Activated CD8-positive, alpha-beta memory T cell treated with anti-CD3 and anti-CD28 coated beads for 1 hour (primary cell): ENCODE measurements at places on chromosomes 4 and X.

DNA sequence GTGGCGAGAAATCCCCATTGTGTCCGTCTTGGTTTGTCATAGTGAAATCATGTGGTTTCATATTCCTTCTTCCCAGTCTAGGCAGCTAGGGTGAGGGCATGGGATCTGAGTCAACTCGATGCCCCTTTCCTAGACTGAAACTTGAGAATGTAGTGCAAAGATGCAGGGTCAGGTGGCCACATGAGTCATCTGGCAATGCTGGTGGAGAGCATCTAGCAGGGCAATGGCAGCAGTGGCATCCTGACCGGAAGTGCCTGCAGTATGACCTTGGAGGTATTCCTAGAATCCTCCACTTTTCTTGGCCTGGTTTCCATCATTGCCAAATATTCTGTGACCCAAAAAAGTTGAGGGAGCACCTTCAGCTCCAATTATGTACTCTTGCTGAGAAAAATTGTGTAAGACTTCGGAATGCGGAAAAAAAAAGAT lies 39.1 kb upstream of the TMEM184C start:
- no peak for DNase-seq

DNA sequence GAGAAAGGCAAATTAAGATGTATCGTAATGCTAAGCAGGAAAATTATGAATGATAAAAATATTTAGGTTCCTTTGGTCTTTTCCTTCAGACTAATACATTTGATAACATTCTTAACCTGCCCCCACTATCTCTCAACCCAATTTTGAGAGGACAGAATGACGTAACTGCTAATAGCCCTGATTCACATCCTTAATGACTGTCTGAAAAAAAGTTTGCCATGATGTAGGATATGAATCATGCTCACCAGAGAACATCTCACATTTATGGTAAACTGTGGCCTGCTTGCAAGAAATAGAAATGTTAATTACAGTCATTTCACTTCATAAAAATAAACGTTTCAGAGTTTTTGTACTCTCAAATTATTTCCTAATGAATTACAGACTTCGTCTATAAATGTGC lies 128.0 kb upstream of the VEGFC start:
- no peak for DNase-seq

DNA sequence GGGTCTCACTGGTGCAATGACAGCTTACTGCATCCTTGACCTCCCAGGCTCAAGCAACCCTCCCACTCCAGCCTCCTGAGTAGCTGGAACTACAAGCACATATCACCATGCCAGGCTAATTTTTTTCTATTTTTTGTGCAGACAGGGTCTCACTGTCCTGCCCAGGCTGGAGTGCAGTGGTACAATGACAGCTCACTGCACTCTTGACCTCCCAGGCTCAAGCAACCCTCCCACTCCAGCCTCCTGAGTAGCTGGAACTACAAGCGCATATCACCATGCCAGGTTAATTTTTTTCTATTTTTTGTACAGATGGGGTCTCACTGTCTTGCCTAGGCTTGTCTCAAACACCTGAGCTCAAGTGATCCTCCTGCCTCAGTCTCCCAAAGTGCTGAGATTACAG lies 74.0 kb downstream of the GASK1B start:
- DNase-seq: no peak

DNA sequence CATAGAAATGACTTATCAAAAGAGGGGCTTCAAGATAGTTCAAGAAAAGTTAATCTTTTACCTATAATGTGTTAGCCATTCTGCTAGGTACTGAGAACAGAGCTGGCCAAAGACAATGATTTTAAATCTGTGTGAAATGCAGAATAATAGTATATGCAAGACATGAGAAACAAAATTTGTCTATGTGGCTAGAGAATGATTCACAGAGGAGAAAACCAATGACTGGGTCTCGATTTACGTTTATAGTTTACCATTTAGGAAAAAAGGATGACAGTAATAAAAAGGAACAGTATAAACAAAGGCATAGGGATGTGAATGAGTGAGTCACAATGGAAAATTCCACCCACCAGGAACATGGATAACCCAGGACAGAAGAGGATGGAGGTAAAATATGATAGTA lies 31.9 kb downstream of the NPFFR2 start:
- DNase-seq: no peak

GRCh38 chrX:154040863-154041262 lies 21.2 kb upstream of the IRAK1 start:
- DNase-seq: no peak

DNA sequence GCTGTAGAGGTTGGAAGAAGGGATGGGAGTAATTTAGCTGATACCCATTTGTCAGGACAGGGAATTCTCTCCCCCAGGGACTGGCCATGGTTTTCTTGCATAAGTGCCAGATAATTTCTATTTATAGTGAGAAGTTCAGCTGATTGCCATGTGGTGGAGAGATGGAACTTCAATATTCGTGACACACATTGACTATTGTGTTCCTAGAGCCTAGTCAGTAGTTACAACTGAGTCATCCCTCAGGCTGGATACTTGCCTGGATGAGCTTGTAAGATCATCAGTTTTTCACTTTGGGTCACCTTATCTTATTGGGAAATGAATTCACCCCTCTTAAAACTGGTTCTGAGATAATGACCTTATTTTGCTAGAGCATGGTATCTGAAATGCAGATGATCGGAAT lies 32.2 kb downstream of the CFAP299 start:
- no peak for DNase-seq

GRCh38 chr4:48967101-48967500 lies 19.0 kb upstream of the CWH43 start:
- no peak for DNase-seq

DNA sequence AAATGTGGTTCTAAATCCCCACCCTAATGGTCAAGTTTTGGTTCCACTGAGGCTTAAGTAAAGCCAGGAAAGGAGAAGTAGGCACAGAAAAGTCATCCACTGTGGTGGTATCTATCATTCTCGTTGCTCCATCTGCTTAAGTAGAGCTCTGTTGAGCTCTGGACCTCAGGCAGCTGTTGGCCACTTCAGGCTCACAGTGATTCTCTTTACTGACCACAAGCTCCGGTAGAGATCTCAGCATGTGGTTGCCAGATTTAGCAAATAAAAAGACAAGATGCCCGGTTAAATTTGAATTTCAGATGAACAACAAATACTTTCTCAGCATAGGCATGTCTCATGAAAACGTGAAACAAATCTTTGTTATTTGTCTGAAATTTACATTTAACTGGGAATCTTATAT lies 132.3 kb upstream of the PTCHD1 start:
- no peak for DNase-seq

DNA sequence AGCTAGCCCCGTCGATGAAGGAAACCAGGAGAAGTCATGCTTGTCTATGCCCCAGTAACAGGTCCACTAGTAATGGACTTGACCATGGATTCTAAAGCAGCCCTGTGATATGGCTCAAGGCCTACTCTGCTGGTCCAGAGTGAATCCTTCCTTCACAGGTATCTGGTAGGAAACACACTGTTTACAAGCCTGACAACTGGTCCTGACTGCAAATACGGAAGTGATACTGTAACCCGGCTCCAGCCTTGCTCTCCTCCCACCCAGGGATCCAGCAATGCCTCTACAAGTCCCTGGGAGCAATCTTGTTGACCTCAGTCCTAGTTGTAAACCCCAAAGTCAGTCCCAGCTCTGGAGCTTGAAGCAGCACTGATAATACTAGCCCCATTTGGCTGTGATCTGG lies 239.2 kb upstream of the GRID2 start:
- DNase-seq: no peak

DNA sequence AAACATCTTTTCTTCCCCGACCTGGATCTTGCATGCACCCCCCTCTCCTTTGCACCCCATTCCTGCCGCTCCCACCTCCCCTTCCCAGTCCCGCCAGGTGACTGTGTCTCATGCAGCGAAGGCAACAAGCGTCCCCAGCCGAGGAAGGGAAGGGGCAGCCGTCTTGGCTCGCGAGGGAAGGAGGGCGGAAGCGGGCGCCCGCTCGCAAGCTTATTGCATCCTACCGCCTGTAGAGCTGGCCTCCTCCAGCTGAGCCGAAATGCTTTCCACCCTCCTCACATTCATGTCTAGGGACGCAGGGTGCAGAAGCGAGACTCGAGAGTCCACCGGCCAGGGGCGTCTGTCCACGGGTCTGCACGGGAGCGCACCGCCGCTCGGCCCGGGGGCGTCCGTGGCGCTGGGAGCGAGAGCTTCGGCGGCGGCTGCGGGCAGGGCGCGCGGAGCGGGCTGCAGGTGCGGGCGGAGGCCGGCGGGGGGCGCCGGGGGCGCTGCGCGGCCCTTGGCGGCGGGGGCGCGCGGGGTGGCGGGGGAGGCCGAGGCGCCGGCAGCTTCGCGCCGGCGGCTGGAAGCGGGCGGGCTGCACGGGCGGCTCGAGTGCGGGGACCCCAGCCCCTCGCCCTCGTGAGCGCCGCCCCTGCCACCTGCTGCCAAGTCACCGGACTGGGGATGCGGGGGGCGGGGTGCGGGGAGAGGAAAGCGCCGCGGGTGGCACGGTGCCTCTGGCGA lies at the start of gene KCNIP4:
Gene KCNIP4, minus strand, starts transcription at position 426 of the 726 bp plus-strand sequence.
- no peak for DNase-seq

DNA sequence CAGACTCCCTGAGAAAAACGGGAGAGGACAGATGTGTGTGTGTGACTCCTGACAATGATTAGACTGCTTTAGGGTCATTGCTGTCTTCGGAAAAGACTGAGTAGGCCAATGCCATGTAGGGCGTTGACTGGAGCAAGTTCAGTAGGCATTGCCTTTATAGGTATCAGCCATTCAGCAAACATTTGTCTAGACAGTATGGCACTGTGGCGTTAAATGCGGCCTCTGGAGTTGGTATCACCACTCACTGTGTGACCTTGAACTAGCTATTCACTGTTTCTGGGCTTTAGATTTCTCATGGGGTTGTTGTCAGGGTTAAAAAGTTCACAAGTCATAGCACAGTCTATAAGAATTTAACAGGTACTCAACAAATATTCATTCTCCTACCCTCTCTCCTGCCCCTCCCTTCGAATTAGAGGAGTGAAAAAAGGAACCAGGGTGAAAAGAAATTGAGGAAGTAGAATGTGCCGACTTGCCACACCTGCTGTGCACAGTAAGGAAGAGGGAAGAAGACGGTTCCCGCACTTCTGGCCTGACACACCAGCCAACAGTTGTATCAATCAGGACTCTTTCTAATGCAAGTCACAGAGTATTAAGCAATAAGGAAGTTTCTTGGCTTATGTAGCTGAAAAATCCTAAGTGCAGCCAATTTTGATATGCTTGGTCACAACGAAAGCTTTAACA lies 83.2 kb upstream of the PLAC8 start:
- no peak for DNase-seq

- no peak for DNase-seq
Observed at GRCh38 chr4:156950948-156951347, 20.7 kb downstream of the PDGFC start.

DNA sequence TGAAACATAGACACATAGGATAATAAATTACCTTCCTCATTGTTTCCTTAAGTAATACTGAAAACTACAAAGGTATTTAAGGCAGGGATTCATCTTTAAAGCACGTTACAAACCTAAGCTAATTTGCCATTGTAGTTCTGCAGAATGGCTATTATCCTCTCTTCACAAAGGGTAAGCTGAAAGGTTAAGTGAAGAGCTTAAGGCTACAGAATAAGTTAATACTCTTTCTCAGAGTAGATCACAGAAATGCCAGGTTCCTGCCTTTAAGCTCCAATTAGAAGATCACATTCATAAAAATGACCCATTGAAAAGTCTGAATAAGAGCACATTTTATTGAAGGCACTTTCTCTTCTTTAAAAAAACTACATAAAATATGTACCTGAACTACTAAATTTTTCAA lies 42.1 kb upstream of the PRDM5 start:
- DNase-seq: no peak

GRCh38 chrX:130772105-130772775 lies 130.8 kb downstream of the ENOX2 start:
- no peak for DNase-seq

DNA sequence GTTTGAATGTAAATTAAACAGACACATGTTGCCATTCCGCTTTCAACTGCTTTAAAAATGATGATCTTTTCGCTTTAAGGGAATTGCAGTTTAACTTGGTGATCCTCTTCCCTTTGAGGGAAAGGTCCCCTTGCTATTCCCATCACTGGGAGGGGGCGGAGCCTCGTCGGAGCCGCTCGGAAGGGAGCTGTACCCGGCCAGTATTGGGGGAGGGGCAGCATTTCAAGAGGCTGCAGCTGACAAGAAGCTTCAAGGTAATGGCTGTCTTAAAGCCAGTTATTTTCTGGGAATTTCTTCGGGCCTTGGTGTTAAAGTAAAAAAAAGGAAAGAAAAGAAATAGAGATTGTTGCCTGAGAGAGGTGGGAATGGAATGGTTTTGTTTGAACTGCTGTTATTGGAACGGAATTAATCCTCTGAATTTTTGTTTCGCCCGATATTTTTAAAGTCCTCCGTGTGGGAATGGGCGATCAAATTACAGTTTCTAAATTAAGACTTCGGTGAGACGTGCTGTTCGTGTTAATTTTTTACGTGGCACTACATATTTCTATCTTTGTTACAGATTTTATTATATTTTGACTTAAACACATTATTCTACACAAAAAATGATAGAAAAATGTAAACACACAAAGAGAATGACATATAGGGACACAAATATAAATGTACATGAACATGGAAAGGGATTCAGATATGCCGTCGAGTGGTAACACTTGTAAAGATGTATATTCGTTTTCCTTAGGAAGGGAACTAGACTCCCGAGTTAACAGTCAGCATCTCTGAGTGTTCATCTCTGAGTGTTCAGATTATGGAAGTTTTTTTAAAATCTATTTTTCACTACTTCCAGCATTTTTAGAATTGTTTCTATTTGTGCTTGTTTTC lies 9.2 kb downstream of the PWWP3B start:
- DNase-seq: no peak

DNA sequence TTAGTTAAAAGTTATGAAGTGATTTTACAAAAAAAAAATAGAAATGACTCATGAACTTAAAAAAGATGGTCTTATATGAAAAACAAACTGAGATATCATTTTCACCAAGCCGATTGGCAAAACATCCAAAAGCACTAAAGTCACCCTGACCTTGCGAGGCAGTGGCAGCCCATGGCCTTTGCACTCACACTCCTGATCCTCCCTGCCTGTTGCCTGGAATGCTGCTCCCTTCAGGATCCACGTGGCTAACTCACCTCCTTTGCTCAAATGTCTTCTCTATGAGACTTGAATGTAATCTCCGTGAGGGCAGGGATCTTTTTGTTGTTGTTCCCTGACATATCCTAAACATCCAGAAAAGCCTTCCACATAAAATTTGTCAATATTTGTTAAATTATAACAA lies 106.4 kb downstream of the RAPGEF2 start:
- DNase-seq: no peak

- DNase-seq: no peak
Observed at GRCh38 chr4:21876711-21877110, 71.9 kb downstream of the KCNIP4 start.
